ENCODE measurements at places on chromosomes 5 and 9. TPM values are rescaled to one million over a fixed set of nuclear protein-coding genes. Genes with fewer than 3 reads are reported as not detected.

The DDX4 gene
- total RNA-seq: not detected

The NEUROG1 gene
- total RNA-seq: not detected

GRCh38 chr5:132354381-132355139 lies 14.9 kb upstream of the SLC22A5 start:
- no peak for DNase-seq

DNA sequence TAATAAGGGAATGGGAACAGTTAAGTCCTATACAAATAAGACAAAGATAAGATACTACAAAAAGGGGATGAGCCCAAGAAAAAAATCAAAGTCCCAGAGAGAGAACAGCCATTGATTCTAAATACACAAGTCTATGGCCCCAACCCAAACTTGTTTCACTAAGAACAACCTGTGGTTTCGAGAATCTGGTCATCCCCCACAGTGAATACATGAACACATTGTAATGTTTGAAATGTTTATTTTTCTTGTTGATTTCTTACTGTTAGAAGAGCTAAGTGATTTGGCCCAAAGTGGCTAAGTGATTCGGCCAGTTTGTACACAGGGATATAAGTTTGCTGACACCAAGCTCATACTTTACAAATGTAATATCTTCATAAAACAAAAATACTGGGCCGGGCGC lies 3.3 kb upstream of the ABCA1 start:
- no peak for DNase-seq

All from T-helper 17 cell (primary cell).